NCI-H1092 (cell line): ENCODE measurements at places on chromosomes 4 and X.

DNA sequence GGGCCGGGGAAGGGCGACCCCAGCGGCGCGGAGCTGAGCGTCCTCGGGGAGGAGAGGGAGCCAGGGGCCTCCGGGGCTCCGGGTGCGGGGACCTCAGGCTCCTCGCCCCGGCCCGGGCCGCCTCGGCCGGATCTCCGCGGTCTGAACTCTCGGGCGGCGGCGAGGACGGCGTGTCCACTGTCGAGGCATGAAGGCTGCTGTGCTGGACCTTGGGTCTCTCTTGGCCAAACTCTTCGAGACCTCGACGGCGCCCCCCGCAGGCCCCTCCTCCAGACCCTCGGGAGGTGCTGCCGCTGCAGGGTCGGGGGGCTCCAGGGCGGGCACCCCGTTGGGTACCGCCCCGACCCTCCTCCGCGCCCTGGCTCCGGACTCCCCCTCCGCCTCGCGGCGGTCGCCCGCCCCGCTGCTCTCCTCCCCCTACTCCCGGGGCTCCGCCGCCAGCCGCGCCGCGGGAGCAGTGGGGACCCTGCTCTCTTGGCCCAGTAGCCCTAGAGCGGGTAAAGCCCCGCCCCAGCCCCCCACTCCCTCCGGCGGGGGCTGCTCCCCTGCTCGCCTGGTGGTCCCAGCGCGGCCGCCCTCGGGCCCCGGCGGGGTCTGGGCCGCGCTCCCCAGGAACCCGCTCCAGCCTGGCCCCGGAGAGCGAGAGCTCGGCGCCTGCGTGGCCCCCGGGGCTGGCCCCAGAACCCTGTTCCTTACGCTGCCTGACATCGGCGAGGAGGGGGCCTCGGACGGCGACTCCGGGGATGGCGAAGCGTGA is 564 bp downstream of the FAM149A start:
- DNase-seq = no peak

GRCh38 chr4:10809905-10810304 is 125.3 kb upstream of the CLNK start:
- DNase-seq = no peak

DNA sequence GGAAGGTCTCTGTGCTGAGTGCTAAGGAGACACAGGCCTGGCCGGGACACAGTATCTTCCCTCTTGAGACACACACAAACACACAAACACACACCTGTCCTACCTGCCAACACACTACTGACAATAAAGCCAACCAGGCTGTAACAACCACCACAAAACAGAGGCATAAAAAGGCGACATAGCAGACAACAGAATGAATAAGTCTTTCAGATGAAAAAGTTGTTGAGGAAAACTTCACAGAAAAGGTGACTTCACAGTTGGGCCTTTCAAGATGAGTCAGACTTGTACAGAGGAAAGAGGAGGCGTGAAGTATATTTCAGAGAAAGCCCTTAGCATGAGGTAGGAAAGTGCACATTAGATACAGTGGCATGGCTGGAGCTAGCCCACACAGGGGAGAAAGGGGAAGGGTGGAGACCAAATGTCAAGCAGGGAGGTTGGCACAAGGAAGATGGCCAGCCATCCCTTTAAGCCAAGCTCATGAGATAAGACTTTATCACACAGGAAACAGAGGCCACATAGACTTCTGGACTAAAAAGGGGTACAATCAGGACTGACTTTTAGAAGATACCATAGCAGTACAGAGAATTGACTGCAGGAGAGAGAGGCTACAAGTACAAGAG is 54.0 kb downstream of the SLC9A7 start:
- no peak for DNase-seq

GRCh38 chr4:163493643-163494359 is 689 bp upstream of the TMA16 start:
- DNase-seq = no peak

GRCh38 chr4:40844261-40844660 is 94.5 kb downstream of the NSUN7 start:
- no peak for DNase-seq

- DNase-seq = no peak
These were observed 94.0 kb downstream of the COL4A6 start for GRCh38 chrX:108344216-108344615.

GRCh38 chr4:15648600-15648999 is 6.6 kb downstream of the FBXL5 start:
- no peak for DNase-seq

DNA sequence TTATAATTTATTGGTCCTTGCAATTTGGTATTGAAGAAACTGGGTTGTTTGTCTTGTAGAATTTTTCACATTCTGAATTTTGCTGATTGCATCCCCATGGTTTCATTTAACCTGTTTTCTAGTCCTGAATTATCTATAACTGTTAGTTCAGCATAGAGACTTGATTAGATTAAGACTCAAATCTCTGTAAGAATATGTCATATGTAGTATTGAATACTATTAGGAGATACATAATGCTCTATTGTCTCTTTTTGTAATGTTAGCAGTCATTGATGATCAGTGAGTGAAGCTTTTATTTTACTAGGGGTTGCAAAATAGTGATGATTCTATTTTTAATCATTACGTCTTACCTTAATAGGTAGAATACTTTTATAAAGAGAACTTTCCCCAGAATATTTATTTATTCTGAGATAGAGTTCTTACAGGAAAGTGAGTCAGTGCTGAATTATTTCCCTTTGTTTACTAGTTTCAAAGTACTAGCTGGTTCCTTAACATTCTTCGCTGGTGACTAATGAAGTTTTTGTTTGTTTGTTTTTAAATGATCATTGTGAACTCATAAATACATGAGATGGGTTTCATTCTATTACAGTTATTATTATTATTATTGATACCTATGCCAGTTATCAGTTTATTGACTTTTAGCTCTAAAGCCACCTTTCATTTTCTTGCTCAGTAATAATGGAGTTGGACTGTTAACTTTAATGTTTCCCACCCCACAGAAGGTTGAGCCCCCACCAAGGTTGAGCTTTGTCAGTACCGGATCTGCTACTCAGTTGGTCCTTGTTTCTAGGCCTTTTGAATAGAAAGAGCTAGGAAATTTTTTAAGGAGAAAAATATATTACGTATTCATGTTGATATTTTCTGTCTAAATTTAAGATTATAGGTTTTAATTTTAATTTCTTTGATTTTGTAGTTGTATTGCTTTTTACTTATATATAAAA is 102.3 kb downstream of the LARP1B start:
- DNase-seq = no peak

GRCh38 chr4:146643812-146644401 is 5.2 kb downstream of the POU4F2 start:
- no peak for DNase-seq

- no peak for DNase-seq
These were observed 39.8 kb upstream of the POF1B start for GRCh38 chrX:85419293-85419692.

DNA sequence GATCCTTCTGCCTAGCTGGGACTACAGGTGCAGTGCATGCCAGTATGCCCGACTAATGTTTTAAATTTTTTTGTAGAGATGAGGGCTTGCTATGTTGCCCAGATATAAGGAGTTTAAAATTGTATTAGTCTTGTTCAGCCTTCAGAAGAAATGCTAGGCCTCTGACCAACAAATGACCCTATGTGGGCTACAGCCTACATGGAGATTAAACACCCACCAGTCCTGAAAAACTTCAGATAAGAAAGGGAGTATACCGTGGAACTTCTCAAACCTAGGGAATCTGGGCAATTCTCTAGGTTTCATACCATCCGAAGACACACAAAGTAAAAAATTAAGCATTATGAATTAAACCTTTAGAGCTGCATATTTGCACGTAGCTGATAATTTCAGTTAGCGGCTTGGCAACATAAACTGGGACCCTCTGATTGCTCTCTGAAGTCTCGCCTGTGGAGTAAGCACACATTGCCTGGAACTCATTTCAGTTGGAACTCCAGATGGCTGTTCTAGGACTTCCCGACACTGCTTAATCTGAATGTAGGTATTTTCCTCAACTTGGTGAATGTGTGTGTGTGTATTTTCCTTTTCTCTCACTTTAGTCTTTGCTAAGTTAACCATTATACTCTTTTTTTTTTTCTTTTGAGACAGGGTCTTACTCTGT is 33.0 kb downstream of the MOB1B start:
- no peak for DNase-seq

GRCh38 chrX:9905288-9905687 is 61.9 kb upstream of the CLDN34 start:
- DNase-seq = no peak

DNA sequence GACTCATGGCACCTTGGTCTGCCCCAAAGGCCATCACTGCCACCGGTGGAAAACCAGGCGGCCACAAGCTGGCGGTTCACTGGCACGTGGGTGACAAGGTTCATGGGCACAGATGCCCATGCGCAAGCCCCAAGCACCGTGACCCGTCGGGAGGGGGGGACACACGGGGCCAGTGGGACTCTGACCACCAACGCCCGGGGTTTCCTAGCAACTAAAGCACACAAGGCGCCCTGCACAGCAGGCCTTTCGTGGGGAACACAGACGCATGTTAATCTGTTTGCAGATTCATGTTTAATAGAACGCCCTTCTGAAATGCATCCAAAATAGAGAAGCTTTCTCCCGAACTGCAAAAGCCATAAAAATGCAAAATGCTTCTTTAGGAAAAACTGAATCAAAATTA is 43.9 kb downstream of the FAM53A start:
- no peak for DNase-seq

DNA sequence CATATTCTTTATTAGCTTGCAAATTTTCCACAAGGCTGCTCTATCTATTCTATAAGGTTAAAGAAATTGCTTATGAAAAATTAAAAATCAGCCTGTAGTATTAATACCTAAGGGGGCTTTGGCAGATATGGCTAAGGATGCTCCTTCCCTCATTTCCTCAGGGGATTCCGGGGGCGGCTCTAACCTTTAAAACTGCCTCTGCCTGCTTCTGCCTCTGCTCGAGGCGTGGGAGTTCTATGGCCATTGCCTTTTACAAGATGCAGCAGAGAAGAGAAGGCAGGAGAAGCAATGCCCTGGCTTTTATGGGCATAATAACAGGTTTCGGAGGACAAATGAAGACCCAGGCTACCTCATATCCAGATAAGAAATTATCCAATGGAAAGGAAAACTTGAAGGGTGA is 8.6 kb upstream of the CDKN2AIP start:
- DNase-seq = no peak

DNA sequence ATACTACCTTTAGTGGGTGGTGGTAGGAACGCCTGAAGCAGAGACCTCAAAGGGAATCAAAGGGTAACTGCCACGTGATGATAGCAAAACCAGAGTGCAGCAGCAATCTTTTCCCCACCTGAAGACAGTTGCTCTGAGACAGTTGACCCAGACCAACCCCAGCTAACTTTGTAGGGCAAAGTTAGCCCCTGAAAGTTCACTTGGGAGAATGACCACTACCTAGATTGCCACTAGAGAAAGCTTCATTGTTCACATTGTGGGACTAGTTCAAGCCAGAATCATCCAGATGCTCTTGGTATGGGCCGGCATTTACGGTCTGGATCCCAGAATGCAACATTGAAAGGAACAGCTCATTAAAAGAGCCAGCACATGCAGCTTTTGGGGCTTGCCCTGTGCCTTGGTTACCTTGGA is 4.1 kb downstream of the SEPTIN6 start:
- no peak for DNase-seq

DNA sequence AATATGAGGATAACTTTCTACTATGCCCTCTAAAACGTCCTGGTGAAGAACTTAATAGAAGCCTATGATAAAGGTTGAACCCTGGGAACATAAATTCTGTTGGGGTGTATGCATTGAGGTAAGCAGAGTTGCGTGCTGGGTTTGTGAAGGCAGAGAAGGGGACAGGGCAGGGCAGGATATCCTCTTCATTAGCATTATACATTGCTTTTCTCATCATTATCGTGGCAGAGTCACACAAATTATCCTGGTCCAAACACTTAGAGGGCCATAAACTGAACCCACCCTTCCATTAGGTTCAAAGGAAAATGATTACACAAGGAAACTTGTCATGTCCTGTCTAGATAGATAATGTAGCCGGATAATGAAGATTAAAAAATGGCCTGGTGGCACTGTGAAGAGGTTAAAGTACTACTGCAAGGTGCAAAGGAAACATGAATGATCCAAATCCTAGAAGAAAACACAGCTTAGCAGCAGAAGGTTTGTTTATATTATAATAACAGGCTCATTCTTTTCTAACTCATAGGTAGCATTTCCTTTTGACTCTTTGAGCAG is 189.1 kb downstream of the SPCS3 start:
- DNase-seq = no peak

GRCh38 chrX:96906741-96907140 is 23.0 kb downstream of the RPA4 start:
- no peak for DNase-seq

GRCh38 chr4:139962130-139962684 is 191.8 kb downstream of the MAML3 start:
- no peak for DNase-seq

GRCh38 chr4:37562592-37562991 is 123.6 kb downstream of the RELL1 start:
- DNase-seq = no peak

DNA sequence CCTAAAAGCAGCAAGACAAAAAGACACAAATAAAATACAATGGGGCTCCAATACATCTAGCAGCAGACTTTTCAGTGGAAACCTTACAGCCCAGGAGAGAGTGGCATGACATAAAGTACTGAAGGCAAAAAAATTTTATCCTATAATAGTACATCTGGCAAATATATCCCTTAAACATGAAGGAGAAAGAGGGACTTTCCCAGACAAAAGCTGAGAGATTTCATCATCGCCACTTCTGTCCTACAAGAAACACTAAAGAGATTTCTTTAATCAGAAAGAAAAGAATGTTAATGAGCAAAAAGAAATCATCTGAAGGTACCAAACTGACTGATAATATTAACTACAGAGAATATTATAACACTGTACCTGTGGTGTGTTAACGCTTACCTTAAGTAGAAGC is 86.4 kb downstream of the ANKRD17 start:
- DNase-seq = no peak

DNA sequence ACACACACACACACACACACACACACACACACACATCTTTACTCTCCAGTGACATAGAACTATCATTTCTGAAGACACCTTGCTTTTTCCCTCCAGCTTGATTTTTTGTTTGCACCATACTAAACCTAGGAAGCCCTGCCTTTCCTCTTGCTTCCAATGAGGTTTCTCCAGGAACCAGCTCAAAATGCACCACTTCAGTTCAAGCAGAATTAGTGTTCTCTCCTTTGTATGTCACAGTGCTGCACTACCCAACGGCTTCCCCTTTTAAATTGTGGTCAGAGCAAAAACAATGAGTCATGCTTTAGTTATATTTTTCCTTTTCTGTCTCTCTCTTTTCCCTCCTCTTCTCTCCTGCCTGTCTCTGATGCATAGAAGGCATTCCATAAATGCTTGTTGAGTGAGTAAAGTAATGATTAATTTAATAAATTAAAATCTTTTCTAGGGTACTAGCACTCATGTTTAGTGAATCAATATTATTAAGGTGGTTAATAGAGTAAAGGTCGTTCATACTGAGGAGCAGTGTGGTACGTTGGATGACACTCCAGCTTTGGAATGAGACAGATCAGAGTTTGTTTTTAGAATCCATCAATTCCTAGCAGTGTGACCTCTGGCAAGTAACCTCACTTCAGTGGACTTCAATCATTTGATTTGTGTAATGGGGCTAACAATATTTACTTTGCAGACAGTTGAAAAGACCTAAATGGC is 5.9 kb downstream of the RTL3 start:
- no peak for DNase-seq
